ENCODE measurements at places on chromosomes 4 and X.

- no peak for DNase-seq
Observed at GRCh38 chr4:96895826-96896225, 1055.9 kb downstream of the PDHA2 start.

- peak; percentile 5 for DNase-seq
Observed at GRCh38 chrX:139691843-139692505, 16.0 kb downstream of the MCF2 start.

- peak; percentile 6 for DNase-seq
Observed at GRCh38 chr4:101009471-101009870, 337.9 kb downstream of the PPP3CA start.

DNA sequence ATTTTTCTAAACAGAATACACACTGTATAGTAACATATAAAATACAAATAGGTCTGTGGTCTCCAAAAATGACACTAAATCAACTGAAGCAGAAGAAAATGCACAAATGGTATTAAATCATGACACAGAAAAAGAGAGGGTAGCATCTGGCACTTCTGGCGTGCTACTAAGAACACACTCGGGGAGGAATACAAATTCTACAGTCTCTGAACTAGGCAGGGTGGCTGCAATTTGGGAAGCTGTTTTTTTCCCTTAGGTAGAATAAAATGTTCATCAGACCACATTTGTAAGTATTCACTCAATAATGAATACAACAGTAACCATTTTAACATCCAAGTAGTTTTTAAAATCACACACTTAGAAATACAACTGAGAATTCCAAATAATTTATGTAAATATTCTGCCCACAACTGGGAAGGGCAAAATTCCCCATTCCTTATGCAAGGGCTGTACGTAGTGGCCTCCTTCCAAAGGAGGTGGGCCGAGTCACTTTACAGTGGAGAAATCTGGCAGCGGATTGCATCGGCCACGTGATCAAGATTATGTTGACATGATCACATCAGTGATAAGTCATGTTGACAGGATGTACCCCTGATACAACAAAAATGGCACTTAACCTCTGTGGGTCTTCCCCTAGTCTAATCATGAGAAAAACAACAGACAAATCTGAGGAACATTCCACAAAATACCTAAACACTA, 101.1 kb downstream of the TSPAN5 start:
- peak; percentile 10 for DNase-seq

GRCh38 chr4:54746218-54746617, 88.5 kb downstream of the KIT start:
- DNase-seq: peak; percentile 25

- no peak for DNase-seq
Observed at GRCh38 chr4:123386609-123387008, 10.0 kb upstream of the SPRY1 start.

GRCh38 chrX:12984603-12985319, 9.9 kb downstream of the TMSB4X start:
- peak; percentile 52 for DNase-seq

- no peak for DNase-seq
Observed at GRCh38 chrX:124373348-124373747, 27.0 kb downstream of the SH2D1A start.

- no peak for DNase-seq
Observed at GRCh38 chr4:102665527-102665926, 95.2 kb downstream of the MANBA start.

- no peak for DNase-seq
Observed at GRCh38 chr4:142913461-142914030, 67.4 kb upstream of the INPP4B start.

- no peak for DNase-seq
Observed at GRCh38 chr4:37653601-37654000, 32.6 kb downstream of the RELL1 start.

DNA sequence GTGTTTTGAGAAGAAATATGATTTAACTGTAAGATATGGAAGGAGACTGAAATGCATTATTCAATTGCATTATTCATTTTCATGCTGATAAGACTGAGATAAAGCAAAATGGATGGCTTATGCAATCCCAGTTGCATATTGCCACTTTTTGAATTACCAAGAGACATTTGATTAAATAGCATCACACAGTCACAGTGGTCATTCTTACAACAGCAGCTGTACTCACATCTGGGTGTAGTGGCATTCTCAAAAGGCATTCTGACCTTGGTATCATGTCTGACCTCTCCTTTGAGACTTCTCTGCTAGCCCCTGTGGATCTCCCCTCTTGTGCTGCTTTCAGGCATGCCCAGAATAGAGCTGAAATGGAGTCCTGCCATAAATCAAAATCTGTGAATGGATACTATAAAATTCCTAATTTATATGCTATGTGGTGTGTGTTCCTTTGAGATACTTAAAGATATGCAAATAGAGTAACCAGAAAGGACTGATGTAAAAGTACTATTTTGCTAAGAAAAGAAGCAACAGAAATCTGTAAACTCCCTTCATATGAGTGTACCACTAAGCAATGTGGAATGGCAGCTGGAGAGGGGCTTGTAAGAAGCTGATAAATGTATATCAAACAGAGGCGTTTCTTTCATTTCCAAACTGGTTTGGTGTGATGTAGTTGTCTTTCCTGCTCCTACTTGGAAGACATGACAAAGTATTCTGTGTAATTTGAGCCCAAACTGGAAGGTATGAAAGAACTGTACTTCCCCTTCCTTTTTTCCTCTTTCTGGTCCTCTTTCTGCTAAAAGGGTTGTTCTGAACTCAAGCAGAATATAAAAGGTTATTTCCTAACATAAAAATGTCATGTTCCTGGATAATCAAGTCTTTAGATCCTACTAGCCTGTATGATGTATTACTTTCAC, 25.4 kb upstream of the METAP1 start:
- no peak for DNase-seq

GRCh38 chrX:121150217-121150616, 102.8 kb downstream of the GLUD2 start:
- DNase-seq: no peak

DNA sequence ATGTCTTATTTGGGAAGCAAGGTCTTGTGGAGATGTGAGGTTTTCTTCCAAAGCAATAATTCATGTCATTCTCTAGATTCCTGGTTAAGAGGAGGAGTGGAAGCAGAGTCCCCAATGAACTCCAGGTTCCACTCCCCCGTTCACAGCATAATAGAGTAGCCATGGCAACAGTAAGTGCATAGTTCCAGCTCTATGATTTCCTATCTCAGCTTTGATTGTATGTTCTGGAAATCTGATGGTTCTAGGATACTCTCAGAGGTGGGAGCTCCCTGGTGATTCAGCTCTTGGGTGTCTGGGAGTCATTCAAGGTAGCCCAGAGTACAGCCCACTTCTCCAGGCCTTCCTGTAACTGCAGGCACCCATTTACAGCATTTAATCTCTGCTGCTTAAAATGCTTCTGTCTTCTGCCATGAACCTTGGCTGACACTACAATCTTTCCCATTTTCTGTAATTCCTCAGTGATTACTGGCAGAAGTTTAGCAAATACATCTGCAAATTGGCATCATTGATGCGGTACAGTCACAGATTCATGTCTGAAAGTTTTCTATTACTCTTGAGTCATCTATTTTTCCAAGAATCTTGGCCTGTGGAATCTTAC, 242.0 kb downstream of the MAPK10 start:
- DNase-seq: peak; percentile 77

- no peak for DNase-seq
Observed at GRCh38 chrX:148609515-148610327, 109.3 kb downstream of the AFF2 start.

DNA sequence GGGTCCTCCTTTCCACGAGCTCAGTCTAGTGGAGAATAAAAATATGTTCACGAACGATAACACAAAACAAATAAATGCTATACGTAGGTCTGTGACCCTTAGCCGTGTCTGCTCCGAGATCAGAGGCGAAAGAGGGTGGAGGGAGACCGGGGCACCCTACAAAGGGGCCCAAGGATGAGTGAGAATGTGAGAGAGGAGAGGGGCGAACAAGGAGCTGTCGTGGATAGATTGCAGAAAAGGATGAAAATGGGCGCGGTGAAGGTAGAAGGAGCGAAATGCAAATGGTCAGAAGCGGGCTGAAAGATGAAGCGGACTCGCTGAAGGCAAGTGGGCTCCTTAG, 6.2 kb upstream of the ZBTB33 start:
- DNase-seq: no peak

DNA sequence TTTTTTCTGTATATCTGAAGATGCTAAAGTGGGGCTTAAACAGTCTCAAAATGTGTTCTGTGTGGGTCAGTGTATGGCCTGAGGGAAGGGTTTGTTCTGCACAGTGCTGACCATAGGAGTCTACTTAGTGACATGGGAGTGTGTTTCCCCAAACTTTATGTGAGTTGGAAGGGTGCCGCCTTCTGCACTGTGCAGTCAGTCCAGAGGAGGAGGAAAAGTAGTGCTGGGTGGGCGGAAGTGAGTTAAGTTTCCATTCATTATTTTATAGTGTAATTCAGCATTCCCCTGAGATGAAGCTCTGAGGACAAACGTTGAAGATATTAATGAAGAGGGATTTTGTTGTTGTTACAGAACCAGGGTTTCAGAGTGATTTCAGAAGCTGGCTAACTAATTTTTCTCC, 2.9 kb downstream of the CHST7 start:
- peak; percentile 17 for DNase-seq

- DNase-seq: no peak
Observed at GRCh38 chrX:153778684-153779101, 2.1 kb upstream of the SRPK3 start.

- DNase-seq: peak; percentile 5
Observed at GRCh38 chr4:101071241-101071640, 276.1 kb downstream of the PPP3CA start.

DNA sequence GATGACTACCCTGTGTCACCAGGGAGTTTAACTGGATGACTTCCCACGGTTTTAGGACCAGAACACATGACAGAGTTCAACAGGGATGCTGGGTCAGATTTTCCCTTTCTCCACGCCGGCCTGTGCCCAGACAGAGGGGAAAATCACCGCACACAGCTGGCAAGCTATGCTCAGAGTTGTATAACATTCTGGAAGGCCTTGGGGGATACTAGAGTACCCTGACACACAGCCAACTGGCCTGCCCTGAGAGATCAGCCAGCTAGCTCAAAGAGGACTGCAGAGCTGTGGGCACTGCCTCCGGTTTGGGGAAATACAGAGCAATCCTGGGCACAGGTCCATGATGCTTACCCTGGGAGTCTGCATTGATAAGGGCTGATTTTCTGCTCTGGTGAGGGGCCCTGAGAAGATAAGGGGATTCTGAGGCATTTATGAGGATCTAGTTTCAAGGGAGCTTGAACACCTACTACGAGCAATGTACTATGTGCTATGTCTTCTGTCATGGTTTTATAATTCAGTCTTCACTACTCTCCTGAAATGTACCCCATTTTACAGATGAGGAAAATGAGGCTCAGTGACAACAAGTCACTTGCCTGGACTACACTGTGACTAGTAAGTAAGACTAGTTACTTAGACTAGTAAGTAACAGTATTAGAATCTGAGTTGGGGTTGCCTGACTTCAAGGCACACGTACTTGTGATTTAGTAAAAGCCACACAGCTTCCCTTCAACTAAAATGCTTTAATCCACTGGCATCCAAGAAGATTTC, 14.7 kb downstream of the C4orf54 start:
- DNase-seq: no peak

- DNase-seq: no peak
Observed at GRCh38 chr4:112251019-112251643, 19.5 kb downstream of the AP1AR start.

- DNase-seq: no peak
Observed at GRCh38 chr4:173807347-173807746, 277.3 kb upstream of the HAND2 start.

DNA sequence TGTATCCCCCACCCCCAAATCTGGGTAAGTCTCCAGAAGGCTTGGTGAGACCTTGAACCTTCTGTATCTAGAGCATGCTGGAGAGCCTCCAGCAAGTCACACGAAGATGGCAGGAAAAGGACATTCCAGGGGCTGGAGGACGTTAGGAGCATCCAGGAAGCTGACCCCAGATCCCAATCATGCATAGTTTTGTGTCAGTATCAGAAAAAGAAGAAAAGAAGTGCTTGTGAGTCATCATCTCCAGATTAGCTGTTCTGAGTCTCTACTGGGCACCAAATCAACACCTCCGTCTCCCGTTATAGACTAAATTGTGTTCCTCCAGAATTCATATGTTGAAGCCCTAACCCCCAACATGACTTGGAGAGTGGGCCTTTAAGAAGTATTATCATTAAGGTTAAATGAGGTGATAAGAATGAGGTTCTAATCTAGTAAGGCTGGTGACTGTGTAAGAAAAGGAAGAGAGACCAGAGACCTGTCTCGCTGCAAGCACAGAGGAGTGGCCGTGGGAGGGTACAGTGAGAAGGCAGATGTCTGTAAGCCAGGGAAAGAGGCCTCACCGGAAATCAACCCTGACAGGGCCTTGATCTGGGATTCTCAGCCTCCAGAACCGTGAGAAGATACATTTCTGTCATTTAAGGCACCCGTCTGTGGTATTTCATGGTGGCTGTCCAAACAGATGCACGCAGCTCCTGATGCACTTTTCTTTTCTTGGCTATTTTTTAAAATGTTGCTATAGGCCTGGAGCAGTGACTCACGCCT, 38.1 kb upstream of the CLDN24 start:
- DNase-seq: peak; percentile 70

DNA sequence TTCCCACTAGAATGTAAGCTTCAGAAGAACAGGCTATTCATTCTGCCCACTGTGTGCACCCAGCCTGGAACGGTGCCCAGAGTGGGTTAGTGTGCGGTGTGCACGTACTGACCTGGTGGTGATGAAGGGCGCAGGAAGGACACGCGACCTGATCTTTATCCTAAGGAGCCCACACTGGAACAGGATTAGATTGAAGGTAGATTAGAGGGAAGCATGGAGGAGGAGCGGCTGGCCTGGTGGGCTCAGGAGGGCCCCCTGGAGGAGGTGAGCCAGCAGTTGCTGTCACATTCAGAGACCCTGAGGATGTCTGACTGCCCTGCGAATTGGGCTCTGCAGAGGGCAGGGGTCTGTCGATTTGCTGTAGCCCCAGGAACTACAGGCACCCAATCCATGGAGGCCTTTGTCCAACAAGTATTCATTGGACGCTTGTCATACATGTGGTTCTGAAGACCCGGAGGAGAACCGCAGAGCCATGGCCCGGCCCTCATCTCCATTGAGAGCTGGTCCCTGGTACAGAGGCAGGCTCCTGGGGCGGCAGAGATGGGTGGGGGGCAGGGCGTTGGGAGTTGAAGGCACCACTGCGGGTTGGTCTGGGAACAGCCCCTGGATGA, 73.2 kb downstream of the HTRA3 start:
- no peak for DNase-seq

DNA sequence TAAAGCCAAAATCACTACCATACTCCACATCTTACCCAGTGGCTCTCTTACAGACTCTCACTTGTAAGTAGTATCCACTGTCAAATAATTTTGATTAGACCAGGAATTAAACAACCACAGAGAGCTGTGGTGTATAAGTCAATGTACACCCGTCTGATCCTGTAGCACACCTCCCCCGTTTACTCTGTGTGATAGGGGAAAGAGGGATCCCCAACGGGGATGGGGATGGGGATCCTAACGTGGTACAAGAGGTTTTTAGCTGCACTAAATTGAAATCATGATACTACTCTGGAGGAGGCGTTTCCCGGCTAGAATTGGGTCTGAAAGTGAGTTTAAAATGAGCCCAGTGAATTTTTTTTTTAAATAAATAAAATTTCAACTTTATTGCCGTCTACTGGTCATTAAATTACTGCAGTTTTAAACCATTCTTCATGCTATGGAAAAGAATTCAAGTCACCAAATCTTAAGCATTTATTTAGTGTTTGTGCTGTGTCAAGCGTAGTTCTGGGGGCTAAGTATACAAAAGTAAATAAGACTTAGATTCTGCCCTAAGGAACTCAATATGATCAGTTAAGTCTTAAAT, 76.6 kb downstream of the INTS12 start:
- no peak for DNase-seq

- DNase-seq: no peak
Observed at GRCh38 chr4:96164814-96165351, 325.0 kb downstream of the PDHA2 start.

GRCh38 chr4:3107691-3108121, 33.2 kb downstream of the HTT start:
- peak; percentile 38 for DNase-seq

Measured in GM03348 (cell line).